Head of caudate nucleus (tissue), 42 donors: ENCODE measurements at places on chromosomes 2 and 18.

DNA sequence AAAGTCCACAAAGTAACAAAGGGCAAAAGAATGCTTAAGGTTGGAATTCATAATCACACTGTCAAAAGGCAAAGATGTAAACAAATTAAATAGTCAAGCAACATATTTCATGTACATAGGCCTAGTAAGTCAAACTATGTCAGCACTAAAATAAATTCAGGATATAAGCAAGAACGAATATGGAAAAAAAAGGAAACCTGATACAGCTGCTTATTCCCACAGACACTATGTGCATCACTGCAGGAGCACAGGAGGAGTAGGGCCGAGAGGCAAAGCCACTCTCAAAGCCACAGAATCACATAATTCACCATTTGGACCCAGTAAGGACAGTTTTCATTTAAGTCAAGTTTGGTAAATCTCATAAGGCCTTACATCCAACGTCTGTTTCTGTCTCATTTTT lies 116.6 kb downstream of the SATB2 start:
- no peak for DNase-seq

DNA sequence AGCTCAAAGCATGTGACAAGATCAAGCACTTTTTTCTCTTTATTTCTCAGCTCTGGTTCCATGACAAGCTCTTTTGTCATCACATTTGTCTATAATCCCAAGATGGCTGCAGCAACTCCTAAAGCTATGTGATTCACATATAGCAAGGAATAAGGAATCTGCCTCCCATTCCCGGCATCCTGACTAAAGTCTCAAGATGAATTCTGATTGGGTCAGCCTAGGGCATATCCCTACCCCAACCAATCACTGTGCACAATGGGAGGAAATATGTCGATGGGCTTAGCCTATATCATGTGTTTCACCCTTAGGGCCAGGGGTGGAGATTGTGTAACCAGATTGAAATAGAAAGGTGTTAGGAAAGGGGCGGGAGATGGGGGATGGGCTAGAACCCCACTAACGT lies 23.1 kb upstream of the COLEC12 start:
- DNase-seq, result no peak

GRCh38 chr2:20167356-20167755 lies 57.6 kb downstream of the SDC1 start:
- no peak for DNase-seq

- peak; percentile 38 for DNase-seq
These were observed 78.3 kb upstream of the ASB18 start for GRCh38 chr2:236342507-236342906.

DNA sequence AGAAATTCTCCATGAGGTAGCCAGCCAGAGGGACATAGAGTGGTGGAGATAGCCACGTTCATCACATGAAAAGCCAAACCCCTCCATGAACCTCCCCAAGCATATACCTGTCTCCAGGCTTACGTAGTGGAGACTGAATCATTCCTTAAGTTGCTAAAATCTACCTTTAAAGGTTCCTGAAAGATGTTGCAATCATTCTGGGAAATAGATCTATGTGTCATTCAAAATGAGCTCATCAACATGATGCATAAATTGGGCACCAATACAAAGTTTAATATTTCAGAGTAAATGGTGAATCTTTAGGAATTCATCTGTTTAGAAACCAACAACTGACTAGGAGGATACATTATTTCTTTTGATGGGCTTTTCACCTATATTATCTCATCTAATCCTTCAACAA lies 362.6 kb upstream of the ID2 start:
- no peak for DNase-seq

- DNase-seq, result no peak
These were observed 33.1 kb upstream of the EN1 start for GRCh38 chr2:118880501-118880900.

GRCh38 chr2:231957913-231958763 lies 3.4 kb upstream of the DIS3L2 start:
- no peak for DNase-seq

DNA sequence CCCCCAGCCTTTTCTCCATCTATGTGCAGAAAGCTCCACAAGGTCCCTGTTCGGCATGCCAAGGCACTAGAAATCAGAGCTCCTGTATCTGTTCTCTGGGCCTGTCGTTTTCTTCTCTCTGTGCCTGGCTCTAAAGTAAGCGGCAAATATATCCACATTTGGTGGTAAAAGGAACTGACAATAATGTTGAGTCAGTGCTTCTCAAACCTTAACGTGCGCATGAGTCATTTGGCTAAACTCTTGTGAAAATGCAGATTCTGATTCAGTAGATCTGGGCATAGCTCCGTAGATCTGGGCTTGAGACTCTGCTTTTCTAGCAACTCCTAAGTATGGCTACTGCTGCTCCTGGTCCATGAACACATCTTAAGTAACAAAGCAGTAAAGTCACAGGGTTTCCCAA lies 16.5 kb upstream of the ACSL3 start:
- DNase-seq, result no peak
